ENCODE measurements at places on chromosomes 16 and 17.

DNA sequence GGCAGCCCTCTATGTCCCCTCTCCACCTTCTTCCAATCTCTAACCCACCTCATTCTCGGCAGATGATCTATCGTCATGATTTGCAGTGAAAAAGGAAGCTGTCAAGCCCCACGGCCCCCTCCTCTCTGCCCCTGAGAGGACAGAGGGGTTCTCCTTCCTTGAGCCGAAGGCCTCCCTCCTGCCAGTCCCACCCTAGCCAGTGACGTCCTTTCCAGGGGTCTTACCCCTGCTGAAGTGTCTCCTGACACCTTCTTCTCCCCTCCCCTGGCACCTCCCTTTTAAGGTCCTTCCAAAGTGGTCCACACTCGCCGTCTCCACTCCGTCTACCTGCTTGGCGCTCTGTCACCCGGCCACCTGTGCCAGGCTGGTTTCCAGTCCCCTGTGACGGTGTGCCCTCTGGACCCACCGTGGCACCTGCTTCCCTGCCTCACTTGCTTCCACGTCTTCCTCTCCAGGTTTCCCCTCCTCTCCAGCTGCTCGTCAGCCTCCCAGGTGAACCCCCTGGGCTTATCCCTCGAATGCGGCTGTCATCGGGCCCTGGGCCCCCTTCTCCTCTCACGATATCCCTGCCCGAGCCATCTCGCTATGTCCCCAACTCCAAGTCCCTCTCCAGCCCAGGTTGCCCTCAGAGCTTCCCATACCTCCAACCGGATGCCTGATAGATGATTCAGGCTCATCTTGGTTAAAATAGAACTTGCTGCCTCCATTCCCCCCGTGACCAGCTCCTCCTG lies 5.7 kb downstream of the CCDC102A start:
- DNase-seq: no peak

DNA sequence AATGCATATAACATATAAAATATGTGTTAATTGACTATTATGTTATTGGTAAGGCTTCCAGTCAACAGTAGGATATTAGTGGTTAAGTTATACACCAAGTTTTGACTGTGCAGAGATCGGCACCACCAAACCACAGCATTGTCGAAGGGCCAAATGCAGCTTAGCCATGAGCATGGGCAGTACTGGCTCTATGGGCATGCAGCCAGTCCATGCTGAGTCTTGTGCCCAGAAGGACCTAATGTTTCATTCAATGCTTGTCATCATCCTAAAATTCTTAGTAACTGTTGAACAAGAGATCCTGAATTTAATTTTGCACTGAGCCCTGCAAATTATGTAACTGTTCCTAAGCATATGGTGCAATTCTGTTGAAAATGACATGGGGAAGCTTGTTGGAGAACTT lies 233.4 kb upstream of the HS3ST3A1 start:
- DNase-seq: no peak

GRCh38 chr16:81705261-81705660 lies 73.8 kb upstream of the PLCG2 start:
- no peak for DNase-seq

DNA sequence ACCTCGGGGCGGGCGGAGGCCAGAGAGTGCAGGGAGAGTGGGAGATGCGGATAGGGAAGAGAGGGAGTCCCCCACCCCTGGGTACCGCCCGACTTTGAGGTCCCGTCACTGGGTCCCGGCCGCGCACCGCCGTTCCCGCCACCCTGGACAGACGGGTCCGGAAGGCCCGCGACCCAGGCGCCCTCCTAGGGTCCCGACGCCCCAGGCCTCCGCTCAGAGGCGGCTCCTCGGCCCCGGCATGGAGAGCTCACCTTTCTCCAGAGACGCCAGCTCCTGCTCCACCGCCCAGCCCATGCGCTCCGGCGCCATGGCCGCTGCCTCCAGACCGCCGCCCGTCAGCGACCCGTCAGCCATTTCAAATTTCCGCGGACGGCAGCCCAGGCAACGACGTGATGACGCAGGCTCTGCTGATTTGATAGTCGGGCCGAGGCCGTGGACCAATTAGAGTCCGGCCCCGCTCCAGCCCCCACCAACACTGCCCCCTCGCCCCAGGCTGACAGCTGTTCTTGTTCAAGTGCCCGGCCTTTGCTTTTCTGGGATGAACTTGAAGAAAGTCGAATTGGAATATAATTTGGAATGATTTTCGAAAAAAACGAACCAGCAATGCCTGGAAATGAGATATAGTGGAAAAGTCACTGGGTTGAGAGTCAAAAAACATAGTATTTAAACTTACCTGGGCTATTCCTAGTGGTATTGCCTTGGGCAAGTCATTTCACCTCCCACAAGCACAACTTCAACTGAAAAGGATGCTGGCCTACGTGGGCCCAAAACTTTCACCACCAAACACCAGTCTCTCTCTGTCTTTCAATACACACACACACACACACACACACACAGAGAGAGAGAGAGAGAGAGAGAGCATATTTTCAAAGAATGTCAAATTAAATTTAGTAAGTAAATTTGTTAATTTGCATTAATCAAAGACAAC lies at the start of gene SHCBP1:
Gene SHCBP1 (minus strand): TSS at position 374 of the 928 bp plus-strand sequence. CDS start 20 bp downstream, at position 354.
- peak; percentile 56 for DNase-seq

DNA sequence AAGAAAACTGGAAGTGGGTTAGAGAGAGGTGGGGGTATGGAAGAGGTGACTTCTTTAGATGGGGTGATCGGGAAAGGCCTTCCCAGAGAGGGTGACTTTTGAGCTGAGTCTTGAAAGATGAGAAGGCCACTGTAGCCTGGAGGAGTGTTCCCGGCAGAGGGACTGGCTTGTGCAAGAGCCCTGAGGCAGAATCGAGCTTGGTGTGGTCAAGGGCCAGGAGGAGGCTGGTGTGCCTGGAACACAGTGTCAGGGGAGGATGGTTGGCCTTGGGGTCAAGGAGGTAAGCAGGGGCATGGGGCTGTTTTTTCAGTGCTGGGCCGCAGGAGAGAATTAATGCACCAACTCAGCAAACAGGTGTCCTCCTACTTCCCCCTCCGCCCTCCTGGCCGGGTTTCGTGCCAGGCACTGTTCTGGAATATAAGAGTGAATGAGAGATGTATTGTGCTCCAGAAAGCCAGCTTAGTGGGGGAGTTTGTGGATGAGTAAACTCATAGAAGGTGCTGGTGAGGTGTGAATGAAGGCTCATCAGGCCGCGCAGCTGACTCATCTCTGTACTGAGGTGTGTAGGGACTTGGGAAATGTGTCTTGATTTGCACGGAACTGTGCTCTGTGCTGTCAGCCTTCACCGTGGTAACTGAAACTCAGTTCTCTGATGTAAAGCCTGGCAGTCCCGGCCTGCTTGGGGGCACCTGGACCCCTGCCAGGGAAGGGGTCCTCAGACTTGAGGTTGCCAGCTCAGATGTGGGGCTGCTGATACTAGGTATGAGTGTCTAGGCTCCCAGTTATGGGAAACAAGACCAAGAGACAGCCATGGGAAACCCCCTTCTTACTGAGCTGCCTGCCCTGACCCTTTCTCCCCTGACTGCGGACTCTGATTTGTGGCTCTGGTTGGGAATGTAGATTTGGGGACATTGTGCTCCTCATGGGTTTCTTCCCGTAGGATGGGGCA lies 15.3 kb downstream of the KSR1 start:
- DNase-seq: no peak

DNA sequence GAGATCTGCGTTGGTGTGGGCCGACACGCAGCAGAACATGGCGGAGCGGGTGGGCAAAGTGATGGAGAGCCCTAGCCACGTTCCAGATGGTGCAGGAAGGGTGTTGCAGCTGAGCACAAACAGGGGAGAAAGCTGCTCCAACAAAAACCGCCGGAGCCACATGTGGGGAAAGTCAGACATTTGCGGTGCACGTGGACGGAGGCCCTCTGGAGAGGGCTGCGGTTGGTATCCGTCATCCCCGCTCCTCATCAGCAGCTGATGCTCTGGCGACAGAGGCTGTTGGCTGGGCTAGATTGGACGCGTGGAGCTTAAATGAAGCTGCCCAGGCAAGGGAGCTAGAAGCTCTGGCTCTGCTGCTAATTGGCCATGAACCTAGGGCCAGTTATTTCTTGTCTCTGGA lies 43.5 kb upstream of the ADCY9 start:
- DNase-seq: no peak

DNA sequence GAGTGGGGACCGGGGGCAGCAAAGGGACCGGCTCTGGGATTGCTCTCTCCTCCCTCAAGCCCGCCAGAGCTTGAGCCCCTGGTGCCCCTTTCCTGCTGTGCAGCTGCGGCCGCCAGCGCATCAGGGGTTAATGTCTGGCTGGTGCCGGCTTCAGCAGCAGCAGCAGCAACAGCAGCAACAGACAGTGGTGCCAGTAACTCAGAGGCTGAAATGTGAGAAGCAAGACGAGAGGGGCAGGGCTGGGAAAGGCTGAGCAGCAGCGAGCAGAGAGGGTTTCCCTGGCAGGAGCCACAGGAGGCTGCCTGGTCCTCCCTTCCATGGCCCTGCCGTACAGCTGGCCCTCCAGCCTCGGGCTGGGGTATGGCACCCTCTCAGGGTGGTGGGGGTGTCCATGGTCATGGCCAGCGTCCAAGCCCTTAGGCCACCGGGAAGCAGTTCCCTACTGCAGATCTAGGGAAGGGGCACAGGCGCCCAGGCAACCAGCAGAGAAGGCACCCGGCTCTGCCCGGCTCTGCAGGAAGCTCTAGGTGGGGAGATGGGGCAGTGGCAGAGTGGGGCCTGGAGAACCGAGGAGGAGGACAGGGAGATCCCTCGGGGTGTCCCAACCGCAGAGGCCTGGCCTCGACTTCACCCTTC lies 21.1 kb upstream of the TFAP4 start:
- DNase-seq: no peak

GRCh38 chr16:51473091-51473490 lies 322.0 kb upstream of the SALL1 start:
- no peak for DNase-seq

GRCh38 chr16:3444032-3444388 lies 530 bp downstream of the NAA60 start:
- DNase-seq: no peak

DNA sequence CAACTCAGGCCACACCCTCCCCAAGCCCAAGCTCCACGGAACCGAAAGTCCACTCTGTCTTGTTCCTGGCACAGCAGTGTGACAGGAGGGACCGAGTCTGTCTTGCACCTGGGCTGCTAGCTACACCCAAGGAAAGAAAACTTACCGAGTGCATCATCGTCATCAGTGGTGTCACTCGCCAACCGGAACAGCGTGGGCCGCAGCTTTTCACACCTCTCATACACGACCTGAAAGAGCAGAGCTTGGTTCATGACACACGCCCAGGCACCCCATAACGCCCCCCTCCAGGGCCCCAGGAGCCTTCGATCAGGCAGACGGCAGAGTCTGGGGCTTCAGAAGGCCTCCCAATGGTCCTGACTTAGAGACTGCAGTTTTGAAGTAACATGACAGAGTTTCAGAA lies 27.5 kb downstream of the GGA2 start:
- DNase-seq: no peak

GRCh38 chr16:3509470-3509928 lies 8.7 kb downstream of the CLUAP1 start:
- no peak for DNase-seq

DNA sequence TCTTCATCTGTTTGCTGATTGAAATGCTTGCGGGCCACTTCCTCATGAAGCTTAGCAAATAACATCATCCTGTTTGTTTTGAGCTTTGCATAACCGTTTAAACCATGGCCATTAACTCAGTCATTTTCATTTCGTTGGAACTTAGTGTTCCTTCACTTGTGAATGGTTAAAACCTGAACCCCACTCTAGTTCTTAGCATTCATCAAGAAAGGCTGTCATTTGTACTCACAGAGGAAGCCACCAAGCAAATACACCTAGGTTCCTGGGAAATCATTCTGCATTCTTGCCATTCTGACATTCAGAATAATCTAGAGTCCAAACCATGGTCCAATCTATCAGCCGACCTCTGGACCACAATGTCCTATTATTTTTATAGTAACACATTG lies 8.4 kb upstream of the TAT start:
- DNase-seq: no peak

Data from HL-60 (cell line).